ENCODE measurements at places on chromosomes 13 and 19. TPM values are rescaled to one million over a fixed set of nuclear protein-coding genes. Genes with fewer than 3 reads are reported as not detected.

DNA sequence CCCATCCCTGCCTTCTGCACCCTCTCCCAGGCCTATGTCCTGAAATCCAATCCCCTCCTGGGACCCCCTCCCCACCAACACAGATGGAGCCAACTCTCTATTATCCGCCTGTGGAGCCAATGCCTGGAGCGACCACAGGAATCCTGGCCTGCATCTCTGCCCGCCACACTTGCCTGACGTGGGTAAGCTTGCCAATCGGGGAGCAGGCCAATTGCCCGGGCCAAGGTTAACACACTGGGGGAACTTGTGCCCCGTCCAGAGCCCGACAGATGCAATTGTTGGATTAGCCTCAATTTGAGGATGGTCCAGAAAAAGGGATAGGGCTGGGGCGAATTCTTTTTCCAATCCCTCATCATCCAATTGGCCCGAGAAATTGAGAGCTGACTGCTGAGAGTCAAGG, 5.9 kb downstream of the WIZ start:
- no peak for DNase-seq
- no peak overlapping the region for H3K27ac ChIP-seq
- peaks cover 3% of the 10 kb centered on the region for H3K36me3 ChIP-seq

DNA sequence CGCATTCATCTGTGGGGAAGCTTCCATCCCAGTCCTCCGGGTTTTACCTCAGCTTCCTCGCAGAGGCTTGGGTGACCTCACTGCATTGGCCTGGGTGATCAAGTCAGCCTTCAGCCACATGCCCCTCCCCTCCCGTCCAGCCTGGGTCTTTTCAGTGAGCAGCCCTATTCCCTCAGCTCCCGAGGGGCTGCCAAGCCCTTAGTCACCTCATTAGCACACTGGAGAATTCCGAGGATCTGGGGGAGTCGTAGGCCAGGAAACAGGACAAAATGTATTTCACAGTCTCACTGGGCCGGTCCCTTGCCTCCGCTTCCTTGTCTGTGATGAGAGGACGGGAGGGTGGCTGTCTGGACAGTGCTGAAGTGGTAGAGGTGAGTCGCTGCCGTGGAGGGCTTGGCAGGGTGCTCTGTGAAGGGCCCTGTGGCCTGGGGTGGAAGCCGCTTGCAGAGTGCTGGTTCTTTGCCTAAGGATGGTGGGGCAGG, 19.9 kb downstream of the KDM4B start:
- peak overlapping the region; percentile 67 for H3K27ac ChIP-seq
- peaks cover 3% of the 10 kb centered on the region for H3K36me3 ChIP-seq
- no peak overlapping the region for H3K4me3 ChIP-seq
- peaks cover 47% of the 10 kb centered on the region for H3K4me1 ChIP-seq

DNA sequence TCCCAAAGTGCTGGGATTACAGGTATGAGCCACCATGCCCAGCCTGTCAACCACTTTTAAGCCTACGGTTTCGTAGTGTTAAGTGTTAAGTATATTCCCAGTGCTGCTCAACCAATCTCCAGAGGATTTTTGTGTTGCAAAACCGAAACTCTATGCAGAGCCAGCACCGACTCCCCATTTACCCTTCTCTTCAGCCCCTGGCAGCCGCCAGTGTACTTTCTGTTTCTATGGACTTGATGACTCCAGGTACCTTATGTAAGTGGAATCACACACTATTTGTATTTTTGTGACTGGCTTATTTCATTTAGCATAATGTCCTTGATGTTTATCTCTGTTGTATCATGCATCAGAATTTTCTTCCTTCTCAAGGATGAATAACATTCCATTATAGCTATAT, 1.1 kb downstream of the SULT2A1 start:
- no peaks in the 10 kb centered on the region for H3K36me3 ChIP-seq
- no peak overlapping the region for H3K27ac ChIP-seq
- no peaks in the 10 kb centered on the region for H3K4me1 ChIP-seq
- DNase-seq, result no peak
- H3K4me3 ChIP-seq, result no peak overlapping the region
- peaks cover 19% of the 10 kb centered on the region for H3K27me3 ChIP-seq

- H3K36me3 ChIP-seq, result no peaks in the 10 kb centered on the region
- DNase-seq, result no peak
- H3K4me1 ChIP-seq, result no peaks in the 10 kb centered on the region
Measured at GRCh38 chr13:85236413-85236812, 562.8 kb downstream of the SLITRK6 start.

The ZNF547 gene
- 5.2 TPM for total RNA-seq

The ZNF415 gene
- total RNA-seq, result 13.6 TPM

The TMEM221 gene
- total RNA-seq, result 0.71 TPM

Data from neural crest cell (in vitro differentiated cells).